Stimulated activated CD4-positive, alpha-beta T cell treated with anti-CD3 and anti-CD28 coated beads, Interleukin-12 subunit alpha, Interleukin-12 subunit beta, amount 100 ng/mL, for 48 hours (primary cell): ENCODE measurements at places on chromosomes 5 and 9.

- DNase-seq = no peak
Observed at GRCh38 chr5:84253946-84254345, 130.7 kb downstream of the EDIL3 start.

GRCh38 chr9:124198331-124198730 lies 59.4 kb upstream of the NEK6 start:
- no peak for DNase-seq

DNA sequence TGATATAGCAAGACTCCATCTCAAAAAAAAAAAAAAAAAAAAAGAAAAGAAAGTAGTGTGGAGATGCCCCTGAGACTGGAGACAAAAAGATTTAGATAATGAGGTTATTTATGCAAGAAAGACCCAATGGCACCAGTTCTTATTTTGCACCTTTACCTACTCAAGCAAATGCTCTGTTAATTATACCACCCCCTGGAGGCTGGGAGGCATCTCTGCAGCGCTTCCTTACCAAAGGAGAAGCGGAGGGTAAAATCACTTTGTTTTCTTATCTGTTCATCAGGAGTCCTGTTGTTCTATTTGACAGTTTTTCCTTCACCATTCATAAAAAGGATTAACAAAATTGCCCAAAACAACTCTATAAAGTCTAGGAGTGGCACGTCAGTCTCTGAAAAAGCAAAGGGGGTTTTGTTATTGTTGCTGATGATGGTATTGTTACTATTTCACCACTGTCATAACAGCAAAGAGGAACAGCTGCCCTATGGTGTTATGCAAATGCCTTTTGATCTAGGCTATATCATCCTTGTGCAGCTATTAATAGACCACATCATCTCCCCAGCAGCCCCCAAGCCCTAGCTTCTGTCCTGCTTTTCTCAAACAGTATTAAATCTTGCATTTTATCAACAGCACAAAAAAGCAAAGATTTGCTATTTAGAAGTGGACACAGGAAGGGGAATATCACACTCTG lies 174.0 kb downstream of the PALM2AKAP2 start:
- DNase-seq = no peak

DNA sequence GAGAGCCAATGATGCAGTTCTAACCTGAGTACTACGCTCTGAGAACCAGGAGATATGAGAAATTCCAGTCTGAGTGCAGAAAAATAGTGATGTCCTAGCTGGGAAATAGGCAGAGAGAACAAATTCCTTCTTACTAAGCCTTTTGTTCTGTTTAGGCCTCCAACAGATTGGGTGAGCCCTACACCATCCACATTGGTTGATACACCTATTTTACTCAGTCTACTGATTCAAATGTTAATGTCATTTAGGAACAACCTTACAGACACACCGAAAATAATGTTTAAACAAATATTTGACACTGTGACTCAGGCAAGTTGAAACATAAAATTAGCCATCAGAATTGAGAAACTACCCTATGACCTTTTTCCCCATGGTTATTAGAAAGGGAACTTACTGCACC lies 333.9 kb upstream of the IZUMO3 start:
- DNase-seq = no peak

DNA sequence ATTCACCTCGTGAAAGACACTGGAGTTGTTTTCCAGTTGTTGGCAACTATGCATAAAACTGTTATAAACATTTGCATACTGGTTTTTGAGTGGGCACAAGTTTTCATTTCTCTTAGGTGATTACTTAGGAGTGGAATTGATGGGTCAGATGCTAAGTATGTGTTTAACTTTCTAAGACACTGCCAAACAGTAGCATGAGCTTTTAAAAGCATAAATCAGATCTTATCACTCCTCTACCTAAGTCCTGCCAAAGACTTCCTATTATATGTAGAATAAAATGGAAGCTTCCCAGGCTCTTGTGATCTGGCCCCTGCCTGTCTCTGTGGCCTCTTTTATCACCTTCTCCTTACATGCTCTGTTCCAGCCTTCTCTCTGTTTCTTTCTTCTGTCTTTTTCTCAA lies 72.6 kb downstream of the SH3RF2 start:
- no peak for DNase-seq

- no peak for DNase-seq
Observed at GRCh38 chr5:130912088-130912487, 253.0 kb downstream of the HINT1 start.

DNA sequence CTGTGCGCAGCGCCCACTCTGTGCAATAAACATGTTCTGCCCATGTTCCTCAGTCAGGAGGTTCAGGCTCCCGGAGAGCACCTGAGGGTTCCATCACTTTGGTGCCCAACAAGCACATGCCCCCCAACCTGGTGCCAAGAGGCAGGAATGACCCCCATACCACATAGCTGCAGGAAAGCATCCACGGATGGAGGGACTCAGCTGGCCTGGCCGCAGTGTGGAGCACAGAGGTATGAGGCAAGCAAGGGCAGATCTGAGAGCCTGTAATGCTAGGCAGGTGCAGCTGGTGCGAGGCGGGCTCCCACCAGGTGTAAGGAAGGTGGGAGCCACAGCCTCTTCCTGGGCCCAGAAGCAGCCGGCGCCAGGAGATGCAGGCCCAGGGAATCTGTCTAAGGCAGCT lies 4.3 kb upstream of the MRNIP start:
- DNase-seq = no peak

DNA sequence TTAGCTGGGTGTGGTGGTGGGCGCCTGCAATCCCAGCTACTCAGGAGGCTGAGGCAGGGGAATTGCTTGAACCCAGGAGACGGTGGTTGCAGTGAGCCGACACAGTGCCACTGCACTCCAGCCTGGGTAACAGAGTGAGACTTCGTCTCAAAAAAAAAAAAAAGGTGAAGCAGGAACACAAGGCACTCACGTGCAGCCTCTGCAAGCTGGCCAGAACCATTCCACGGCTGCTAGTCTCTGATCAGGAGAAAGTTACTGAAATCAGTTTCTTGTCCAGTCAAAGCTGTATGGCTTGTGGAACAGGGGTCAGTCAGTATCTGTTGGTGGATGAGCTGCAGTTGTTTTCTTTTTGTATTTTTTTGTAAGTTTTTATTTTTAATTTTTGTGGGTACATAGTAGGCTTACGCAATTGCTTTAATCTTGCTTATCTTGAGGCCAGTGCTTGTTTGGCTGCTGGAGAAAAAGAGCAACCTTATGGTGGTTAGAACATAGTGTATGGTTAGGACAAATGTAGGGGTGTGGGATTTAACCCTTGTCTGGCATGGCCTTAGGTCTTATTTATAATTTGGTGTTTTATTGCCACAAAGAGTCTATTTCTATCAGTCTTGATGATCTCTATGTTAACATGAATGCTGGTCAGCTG lies 32.7 kb upstream of the GTF2H2C start:
- no peak for DNase-seq

- DNase-seq = no peak
Observed at GRCh38 chr5:132000677-132001453, 10.6 kb downstream of the ACSL6 start.
